Fibroblast of skin of back (primary cell): ENCODE measurements at places on chromosomes 6 and 20.

DNA sequence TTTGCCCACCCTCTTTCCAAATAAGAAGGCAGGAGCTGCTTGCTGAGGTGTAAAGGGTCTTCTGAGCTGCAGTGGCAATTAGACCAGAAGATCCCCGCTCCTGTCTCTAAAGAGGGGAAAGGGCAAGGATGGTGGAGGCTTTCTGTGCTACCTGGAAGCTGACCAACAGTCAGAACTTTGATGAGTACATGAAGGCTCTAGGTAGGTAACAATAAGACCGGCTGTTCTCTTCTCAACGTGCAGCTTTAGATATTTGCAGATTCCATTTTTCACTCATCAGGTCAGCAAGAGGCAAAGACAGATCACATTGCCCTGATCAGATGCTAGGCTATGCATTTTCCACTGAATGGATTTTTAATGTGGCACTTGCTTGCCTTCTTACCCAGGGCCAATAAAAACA, at the start of gene FABP7:
Gene FABP7, plus strand, starts transcription at position 50 of the 400 bp plus-strand sequence. Its CDS starts 79 bp downstream, at position 129.
- DNase-seq, result no peak

GRCh38 chr6:141210901-141211300, 921.8 kb upstream of the GJE1 start:
- DNase-seq, result no peak

- no peak for DNase-seq
Measured at GRCh38 chr6:136548582-136549299, 1.5 kb downstream of the MAP7 start.

DNA sequence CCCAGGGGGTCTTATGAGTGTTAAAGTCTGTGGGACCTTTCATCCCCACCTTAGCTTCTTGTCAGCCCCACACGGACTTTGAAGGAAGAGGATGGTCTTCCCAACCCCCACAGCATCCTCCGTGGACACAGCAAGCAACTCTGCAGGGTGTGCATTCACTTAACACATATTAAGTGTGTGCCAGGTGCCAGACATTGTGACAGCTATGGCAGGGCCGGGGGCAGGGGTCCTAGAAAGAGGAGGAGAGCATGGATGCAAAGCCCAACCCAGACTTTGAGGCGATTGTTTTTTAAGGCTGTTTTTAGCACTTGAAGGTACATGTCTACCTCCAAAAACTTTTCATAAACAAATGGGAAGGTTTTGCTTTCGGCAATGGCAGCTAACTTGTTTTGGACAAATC, 121.6 kb upstream of the KCNG1 start:
- no peak for DNase-seq

DNA sequence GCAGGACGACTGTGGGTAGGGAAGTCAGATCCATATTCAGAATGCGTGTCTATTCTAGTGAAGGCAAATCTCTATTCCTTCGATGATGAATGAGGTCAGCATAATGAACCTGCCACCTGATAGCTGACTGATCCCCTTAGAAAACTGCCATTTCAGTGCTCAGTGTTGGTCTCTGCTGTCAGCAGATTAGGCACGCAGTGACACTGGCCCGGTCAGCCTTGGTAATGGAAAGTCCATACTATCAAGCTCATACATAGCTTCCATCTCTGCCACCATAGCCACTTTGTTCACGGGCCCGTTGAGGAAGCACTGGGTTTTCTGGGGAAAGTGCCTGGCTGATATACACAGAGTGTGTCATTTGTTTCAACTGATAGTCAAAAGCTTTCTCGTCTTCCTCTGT, 54.0 kb downstream of the C6orf52 start:
- DNase-seq, result no peak

DNA sequence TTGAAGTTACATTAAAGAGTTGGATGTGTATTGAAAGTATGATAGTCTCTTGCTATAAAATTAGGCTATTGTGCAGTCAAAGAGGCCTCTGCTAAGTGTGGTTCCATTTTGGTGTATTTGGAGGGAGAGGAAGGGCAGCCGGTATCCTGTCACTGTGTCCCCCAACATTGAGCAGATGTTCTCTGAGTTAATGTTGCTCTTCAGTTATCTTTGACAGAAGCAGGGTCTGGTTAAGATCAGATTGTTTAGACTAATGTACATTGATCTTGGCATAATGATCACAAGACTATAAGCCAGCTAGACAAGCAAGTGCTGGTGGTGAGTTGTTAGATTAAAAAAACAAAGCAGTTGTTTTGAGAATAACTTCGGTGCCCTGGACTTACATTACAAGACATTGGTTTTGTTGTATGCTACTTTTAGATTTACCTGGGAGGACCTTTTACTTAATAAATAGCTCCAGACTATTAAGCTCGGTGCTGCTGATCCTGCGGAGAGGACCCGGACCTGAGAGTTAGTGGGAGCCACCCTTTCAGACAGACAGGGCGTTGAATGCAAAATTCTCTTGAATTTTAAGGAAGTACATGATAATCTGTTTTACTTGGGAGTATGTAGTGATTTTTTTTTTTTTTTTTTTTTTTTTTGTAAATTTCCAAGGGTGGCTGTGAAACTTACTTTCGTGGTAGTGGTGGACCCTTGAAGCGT, 97.8 kb downstream of the JARID2 start:
- DNase-seq, result no peak

- peak; percentile 92 for DNase-seq
Measured at GRCh38 chr6:87907521-87907920, 140.1 kb upstream of the SPACA1 start.

GRCh38 chr6:100160930-100161329, 166.9 kb upstream of the MCHR2 start:
- no peak for DNase-seq

DNA sequence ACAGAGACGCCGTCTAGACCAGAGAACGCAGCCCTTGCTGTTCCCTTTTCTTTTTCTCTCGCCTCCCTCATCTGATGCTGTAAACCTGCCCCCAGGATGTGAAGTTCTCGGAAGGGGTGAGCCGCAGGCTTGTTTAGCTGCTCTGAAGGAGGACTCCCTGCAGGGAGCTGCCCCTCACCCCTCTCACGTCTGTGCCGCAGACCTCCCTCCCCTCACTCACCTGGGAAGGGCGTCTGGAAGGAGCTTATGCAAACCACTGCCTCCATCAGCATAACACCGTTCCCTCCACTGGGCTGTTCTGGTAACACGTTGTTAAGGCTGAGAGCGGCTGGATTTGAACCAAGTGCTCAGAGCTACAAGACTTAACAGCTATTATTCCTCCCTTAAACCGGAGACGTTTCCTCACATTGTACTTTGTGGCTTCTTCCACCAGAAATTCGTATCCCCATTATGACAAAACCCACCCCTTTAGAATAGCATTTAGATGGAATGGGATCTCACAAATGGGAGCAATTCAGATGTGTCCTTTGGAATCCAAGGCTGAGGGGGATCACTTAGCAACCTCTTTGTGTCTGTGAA, 99.8 kb downstream of the SMOC2 start:
- no peak for DNase-seq
